ENCODE measurements at places on chromosomes 1 and 21. TPM values are rescaled to one million over a fixed set of nuclear protein-coding genes. Genes with fewer than 3 reads are reported as not detected.

Gene GBP6
- under 0.01 TPM for total RNA-seq

Gene KCNJ6
- under 0.01 TPM for total RNA-seq

Gene NUDT4B
- total RNA-seq = 7.1 TPM

Gene CLK2
- total RNA-seq = 21.3 TPM

Gene CR1L
- total RNA-seq = not detected

Gene ASPM
- 1.8 TPM for total RNA-seq

Gene TTC34
- total RNA-seq = under 0.01 TPM

Gene OR2T10
- not detected for total RNA-seq

Gene SSU72
- total RNA-seq = 65.1 TPM

Gene THRAP3
- total RNA-seq = 67.5 TPM

Gene WNT9A
- 1.0 TPM for total RNA-seq

Gene SFN
- under 0.01 TPM for total RNA-seq

Gene MAN1C1
- total RNA-seq = 17.7 TPM

Gene NR1I3
- total RNA-seq = not detected

GRCh38 chr1:3504151-3504821 lies 49.8 kb downstream of the ARHGEF16 start:
- H3K36me3 ChIP-seq = no peaks in the 10 kb centered on the region
- DNase-seq = peak; percentile 93
- no peak overlapping the region for H3K4me3 ChIP-seq
- no peaks in the 10 kb centered on the region for H3K27me3 ChIP-seq
- H3K27ac ChIP-seq = peak overlapping the region; percentile 68

- no peak overlapping the region for H3K27ac ChIP-seq
- no peaks in the 10 kb centered on the region for H3K36me3 ChIP-seq
- no peaks in the 10 kb centered on the region for H3K27me3 ChIP-seq
- no peak overlapping the region for H3K4me3 ChIP-seq
- no peaks in the 10 kb centered on the region for H3K4me1 ChIP-seq
Observed at GRCh38 chr21:38196036-38196435, 60.8 kb upstream of the KCNJ15 start.

DNA sequence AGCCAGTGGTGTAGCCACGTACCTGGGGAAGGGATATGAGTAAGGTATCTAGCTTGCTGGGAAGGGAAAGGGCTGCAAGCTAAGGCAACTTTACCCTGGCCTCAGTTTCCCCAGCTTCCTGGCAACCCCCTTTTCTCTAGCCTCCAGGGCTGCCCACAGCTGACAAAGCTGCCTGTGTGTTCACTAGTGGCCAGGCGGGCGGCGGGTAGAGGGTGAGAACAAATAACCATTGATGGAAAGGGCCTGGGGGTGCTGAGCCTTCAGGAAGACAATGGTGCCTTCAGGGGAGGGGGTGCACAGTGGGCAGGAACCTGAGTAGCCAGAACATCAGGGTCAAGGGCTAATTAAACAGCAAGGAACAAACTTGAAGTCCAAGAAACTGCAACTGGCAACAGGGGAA lies 6.1 kb downstream of the CERS2 start:
- no peak for DNase-seq
- H3K27ac ChIP-seq = no peak overlapping the region
- H3K4me1 ChIP-seq = peaks cover 21% of the 10 kb centered on the region
- no peaks in the 10 kb centered on the region for H3K27me3 ChIP-seq

GRCh38 chr1:109546311-109547109 lies 1.9 kb upstream of the GNAI3 start:
- H3K4me1 ChIP-seq = peaks cover 5% of the 10 kb centered on the region
- peak overlapping the region; percentile 73 for H3K27ac ChIP-seq
- peaks cover 3% of the 10 kb centered on the region for H3K27me3 ChIP-seq
- H3K36me3 ChIP-seq = no peaks in the 10 kb centered on the region
- DNase-seq = peak; percentile 90
- H3K4me3 ChIP-seq = no peak overlapping the region

DNA sequence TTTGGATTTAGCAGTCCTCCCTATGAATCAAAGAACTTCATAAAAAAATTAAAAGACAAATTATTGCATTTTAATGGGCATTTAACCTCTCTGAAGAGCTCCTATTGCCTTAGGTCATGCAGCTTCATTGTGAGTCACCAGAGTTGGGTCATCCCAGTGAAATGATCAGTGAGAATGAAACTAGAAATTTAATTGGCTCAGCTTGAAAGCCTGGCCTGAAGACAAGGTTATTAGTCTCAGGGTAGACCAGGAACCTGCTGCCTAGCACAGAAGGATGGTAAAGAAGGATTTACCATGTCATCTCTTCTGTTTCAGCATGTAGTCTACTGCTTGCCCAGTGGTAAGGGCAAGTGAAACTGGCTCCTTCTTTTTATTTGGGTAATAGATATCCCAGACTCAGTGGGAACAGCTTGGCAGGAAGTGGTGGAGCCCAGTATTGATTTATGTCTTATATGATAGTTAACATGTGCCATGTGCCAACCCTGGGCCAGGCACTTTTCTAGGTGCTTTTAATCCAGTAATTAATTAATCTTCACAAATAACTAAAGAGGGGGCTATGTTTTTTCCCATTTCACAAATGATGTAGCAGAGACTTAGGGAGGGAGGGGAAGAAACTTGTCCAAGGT lies 23.6 kb downstream of the LAMC2 start:
- H3K4me1 ChIP-seq = peaks cover 6% of the 10 kb centered on the region
- peak overlapping the region; percentile 60 for H3K27ac ChIP-seq
- no peaks in the 10 kb centered on the region for H3K27me3 ChIP-seq
- peak; percentile 78 for DNase-seq
- no peaks in the 10 kb centered on the region for H3K36me3 ChIP-seq

- peak; percentile 30 for DNase-seq
- peak overlapping the region; percentile 70 for H3K4me3 ChIP-seq
- peaks cover 15% of the 10 kb centered on the region for H3K4me1 ChIP-seq
- no peaks in the 10 kb centered on the region for H3K27me3 ChIP-seq
- H3K27ac ChIP-seq = peak overlapping the region; percentile 82
- peaks cover 6% of the 10 kb centered on the region for H3K36me3 ChIP-seq
Observed at GRCh38 chr1:67683766-67684525, 1.1 kb upstream of the GADD45A start.

GRCh38 chr1:159964144-159964543 lies 10.1 kb upstream of the SLAMF9 start:
- no peak overlapping the region for H3K27ac ChIP-seq
- H3K27me3 ChIP-seq = no peaks in the 10 kb centered on the region
- no peaks in the 10 kb centered on the region for H3K4me1 ChIP-seq
- no peak overlapping the region for H3K4me3 ChIP-seq
- DNase-seq = no peak
- H3K36me3 ChIP-seq = no peaks in the 10 kb centered on the region

DNA sequence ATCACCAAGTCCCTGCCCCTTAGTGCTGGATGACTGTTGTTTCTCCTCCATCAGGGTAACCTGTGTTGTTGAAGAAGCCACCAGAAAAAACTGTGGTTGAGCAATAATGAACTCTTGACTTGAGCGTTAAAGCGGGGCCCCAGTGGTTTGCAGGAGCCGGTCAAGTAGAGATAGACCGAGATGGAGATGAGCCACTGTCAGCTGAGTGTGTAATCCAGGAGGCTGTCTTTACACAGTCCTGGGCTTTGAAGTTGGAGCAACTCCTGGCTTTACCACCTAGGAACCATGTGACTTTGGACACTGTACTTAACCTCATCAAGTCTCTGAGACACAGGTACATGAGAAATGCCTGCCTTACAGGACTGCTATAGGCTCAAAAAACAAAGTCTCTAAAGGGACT lies 158.1 kb downstream of the ST6GALNAC3 start:
- H3K27me3 ChIP-seq = no peaks in the 10 kb centered on the region
- no peaks in the 10 kb centered on the region for H3K36me3 ChIP-seq
- H3K27ac ChIP-seq = no peak overlapping the region
- H3K4me1 ChIP-seq = no peaks in the 10 kb centered on the region
- H3K4me3 ChIP-seq = no peak overlapping the region

DNA sequence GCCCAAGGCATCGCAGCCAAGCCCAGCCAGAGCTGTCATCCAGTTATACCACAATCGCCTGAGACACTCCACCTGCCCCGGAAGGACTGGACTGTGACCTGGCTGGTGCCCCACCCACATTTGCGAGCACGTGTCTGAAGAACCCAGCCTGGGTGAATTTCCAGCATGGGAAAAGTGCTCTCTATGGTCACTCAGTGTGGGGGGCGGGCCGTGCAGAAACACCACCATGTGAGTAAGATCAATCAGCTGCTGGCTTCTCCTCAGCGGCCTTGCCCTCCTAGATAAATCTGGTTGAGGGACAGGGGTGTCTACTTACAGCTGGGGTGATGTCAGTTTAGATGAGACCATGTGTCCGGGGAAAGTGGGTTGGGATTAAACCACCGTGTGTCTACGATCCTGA lies 44.8 kb downstream of the URB1 start:
- no peak for DNase-seq
- H3K36me3 ChIP-seq = peaks cover 26% of the 10 kb centered on the region
- no peak overlapping the region for H3K27ac ChIP-seq
- no peaks in the 10 kb centered on the region for H3K27me3 ChIP-seq
- H3K4me1 ChIP-seq = no peaks in the 10 kb centered on the region

DNA sequence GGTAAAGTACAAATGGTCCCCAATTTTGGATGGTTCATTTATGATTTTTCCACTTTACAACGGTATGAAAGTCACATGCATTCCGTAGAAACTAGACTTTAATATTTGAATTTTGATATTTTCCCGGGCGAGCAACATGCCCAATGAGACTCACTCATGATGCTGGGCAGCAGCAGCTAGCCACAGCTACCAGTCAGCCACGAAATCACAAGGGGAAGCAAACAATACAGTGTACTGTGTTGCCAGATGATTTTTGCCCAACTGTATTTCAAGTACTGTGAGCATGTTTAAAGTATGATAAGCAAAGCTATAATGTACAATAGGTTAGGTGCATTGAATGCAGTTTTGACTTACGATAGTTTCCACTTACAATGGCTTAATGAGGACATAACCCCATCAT lies 266.8 kb downstream of the VAV3 start:
- no peaks in the 10 kb centered on the region for H3K4me1 ChIP-seq
- H3K27me3 ChIP-seq = no peaks in the 10 kb centered on the region
- no peak overlapping the region for H3K4me3 ChIP-seq
- DNase-seq = no peak

DNA sequence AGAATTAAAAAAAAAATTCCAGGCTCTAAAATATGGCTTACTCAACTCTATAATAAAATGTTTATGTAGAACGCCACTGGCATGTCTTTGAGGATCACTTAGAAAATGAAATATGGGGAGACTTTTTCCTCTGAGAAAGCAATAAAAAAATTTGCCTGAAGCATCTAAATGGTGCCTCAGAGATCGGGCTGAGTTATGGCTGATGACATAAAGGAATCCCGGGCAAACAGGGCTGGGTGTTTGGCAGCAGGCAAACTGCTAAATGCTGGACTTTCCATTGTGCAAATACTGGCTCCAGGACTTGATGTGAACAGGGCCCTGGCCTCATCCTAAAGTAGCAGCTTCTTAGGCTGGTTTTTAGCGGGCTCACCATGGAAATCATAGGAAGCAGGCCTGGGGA lies 44.5 kb upstream of the C1orf87 start:
- H3K4me1 ChIP-seq = no peaks in the 10 kb centered on the region
- no peaks in the 10 kb centered on the region for H3K36me3 ChIP-seq
- no peaks in the 10 kb centered on the region for H3K27me3 ChIP-seq
- no peak overlapping the region for H3K4me3 ChIP-seq
- no peak overlapping the region for H3K27ac ChIP-seq

GRCh38 chr1:157819896-157820295 lies at the start of gene FCRL1:
Gene FCRL1 (minus strand): TSS chr1:157820120. CDS start chr1:157820037, 83 bp downstream.
- no peaks in the 10 kb centered on the region for H3K27me3 ChIP-seq
- H3K4me3 ChIP-seq = no peak within 1 kb of the TSS
- H3K36me3 ChIP-seq = no peaks in the 10 kb centered on the region

DNA sequence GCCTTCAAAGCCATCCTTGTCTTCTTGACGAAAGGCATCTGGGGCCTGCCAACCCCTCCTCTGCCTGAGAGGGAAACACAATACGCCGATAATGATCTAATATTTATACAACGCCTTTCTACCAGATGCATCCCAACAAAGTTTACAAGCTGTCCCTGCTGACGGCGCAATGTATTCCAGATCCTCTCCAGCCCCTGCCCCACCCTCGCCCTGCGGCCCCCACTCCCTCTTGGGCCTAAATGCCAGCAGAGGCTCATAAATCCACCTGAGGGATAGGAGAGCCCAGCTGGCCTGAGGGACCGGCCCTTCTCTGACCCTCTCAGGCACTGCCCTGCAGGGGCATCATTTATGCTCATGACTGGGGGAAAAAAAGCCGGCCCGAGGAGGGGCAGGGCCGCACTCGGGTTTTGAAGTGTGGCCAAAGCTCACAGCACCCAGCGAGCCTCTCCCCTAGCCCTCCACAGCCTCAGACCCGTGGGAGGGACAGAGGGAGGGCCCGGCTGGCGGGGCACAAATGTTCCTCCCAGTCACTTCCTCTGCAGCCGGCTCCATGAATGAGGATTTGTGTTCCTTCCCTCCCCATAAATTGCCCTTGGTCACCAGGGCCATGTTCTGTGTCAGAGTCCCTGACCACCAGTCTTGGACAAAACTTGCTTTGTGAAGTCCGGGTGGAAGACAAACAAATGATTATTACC lies 140.3 kb downstream of the FOXD2 start:
- H3K4me3 ChIP-seq = no peak overlapping the region
- no peaks in the 10 kb centered on the region for H3K4me1 ChIP-seq
- no peak overlapping the region for H3K27ac ChIP-seq
- H3K36me3 ChIP-seq = no peaks in the 10 kb centered on the region
- H3K27me3 ChIP-seq = no peaks in the 10 kb centered on the region

DNA sequence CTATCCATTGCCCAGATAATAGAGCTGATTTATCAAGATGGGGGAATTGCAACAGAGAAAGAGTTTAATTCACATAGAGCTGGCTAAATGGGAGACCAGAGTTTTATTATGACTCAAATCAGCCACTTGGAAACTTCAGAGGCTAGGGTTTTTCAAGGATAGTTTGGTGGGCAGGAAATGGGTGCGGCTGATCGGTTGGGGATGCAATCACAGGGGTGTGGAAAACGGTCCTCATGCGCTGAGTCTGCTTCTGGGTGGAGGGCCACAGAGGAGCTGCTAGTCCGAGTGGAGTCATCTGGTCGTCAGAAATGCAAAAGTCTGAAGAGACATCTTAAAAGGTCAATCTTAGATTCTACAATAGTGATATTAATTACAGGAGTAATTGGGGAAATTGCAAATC lies 32.0 kb upstream of the FAM89A start:
- no peaks in the 10 kb centered on the region for H3K27me3 ChIP-seq
- H3K4me1 ChIP-seq = no peaks in the 10 kb centered on the region
- no peak for DNase-seq
- no peaks in the 10 kb centered on the region for H3K36me3 ChIP-seq
- H3K27ac ChIP-seq = no peak overlapping the region

GRCh38 chr1:16498573-16499413 lies 15.3 kb downstream of the RNU1-1 start:
- no peaks in the 10 kb centered on the region for H3K36me3 ChIP-seq
- H3K4me3 ChIP-seq = peak overlapping the region; percentile 76
- no peak overlapping the region for H3K27ac ChIP-seq
- H3K4me1 ChIP-seq = no peaks in the 10 kb centered on the region
- DNase-seq = peak; percentile 80

- no peaks in the 10 kb centered on the region for H3K4me1 ChIP-seq
- no peak overlapping the region for H3K4me3 ChIP-seq
- H3K27ac ChIP-seq = no peak overlapping the region
- H3K36me3 ChIP-seq = peaks cover 32% of the 10 kb centered on the region
Observed at GRCh38 chr1:6591222-6591621, 11.4 kb downstream of the ZBTB48 start.

- no peak overlapping the region for H3K27ac ChIP-seq
- no peak for DNase-seq
- H3K4me3 ChIP-seq = no peak overlapping the region
Observed at GRCh38 chr1:202643397-202644218, 66.6 kb downstream of the SYT2 start.

- H3K27ac ChIP-seq = no peak overlapping the region
- no peak for DNase-seq
- no peaks in the 10 kb centered on the region for H3K4me1 ChIP-seq
- no peak overlapping the region for H3K4me3 ChIP-seq
Observed at GRCh38 chr1:13628711-13629110, 45.1 kb downstream of the PDPN start.
